Aorta (tissue), 5 donors: ENCODE measurements at places on chromosomes 4 and X.

- DNase-seq, result no peak
These were observed 21.9 kb upstream of the EMCN start for GRCh38 chr4:100539706-100540105.

DNA sequence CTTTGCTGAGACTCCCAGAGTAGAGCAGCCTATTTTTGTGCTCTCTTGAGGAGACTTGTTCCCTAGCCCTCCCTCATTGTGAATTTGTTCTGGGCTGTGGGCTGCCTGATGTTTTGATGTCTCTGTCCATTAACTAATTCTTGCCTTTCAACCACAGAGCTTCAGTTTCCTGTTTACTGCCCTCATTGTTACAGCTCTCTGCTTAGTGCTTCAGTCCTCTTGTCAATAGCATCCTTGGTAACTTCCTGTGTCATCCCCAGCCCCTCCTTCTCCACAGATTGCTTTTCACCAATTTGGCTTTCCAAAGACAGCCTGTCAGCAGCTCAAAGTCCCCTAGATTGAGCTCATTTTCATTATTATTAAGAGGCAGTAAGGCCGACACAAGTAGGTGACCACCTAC is 69.9 kb downstream of the COX7B2 start:
- DNase-seq, result no peak

- DNase-seq, result no peak
These were observed 95.8 kb downstream of the MID1 start for GRCh38 chrX:10524578-10524977.

- no peak for DNase-seq
These were observed 93.0 kb downstream of the UPRT start for GRCh38 chrX:75366861-75367260.

GRCh38 chr4:168790898-168791297 is 219.2 kb downstream of the CBR4 start:
- DNase-seq, result no peak

- no peak for DNase-seq
These were observed 35.8 kb downstream of the ARHGEF38 start for GRCh38 chr4:105588252-105588651.

DNA sequence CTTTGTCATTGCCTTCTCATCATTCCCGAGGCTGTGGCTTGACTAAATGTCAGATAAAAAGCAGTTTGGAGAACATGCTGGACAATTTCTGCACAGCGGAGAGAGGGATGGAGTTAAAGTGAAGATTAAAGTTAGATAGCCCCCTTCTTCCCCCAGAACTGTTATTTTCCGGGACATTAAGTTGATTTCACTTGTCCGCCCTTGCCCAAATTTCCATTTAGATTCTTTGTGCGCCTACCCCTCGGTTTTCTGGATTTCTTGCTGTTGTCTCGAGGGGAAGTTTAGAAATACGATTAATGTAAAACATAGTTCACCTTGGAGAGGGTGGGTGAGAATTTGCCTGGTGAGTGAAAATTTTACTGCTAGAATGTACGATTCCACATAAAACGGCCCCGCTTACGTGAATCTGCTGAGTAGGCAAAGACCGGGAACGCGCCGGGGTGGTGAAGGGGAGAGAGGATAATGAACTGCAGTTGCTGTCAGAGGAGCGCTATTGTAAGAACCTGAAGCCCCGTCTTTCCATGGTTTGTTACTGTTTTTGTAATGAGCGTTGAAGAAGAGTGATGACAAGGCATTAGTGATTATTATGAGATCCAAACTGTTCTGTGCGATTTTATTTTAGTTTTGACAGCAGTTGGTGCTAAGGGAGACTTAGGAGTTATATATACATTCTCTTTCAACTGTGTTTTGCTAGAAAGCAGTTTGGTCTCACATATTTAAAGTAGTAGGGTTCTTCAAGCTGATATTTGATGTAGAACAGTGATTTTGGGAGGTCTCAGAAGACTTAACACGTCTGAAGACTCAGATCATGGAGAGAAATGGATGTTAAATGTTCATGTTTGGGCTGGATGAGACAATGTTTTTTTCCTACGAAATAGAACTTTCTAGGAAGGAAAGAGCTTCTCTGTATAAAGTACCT is 73.0 kb downstream of the AFF1 start:
- peak; percentile 75 for DNase-seq
